ENCODE measurements at places on chromosomes 5 and 9.

GRCh38 chr5:107968998-107969397 lies 298.3 kb upstream of the EFNA5 start:
- DNase-seq: no peak

- DNase-seq: no peak
Observed at GRCh38 chr5:176608937-176609723, 826 bp downstream of the GPRIN1 start.

DNA sequence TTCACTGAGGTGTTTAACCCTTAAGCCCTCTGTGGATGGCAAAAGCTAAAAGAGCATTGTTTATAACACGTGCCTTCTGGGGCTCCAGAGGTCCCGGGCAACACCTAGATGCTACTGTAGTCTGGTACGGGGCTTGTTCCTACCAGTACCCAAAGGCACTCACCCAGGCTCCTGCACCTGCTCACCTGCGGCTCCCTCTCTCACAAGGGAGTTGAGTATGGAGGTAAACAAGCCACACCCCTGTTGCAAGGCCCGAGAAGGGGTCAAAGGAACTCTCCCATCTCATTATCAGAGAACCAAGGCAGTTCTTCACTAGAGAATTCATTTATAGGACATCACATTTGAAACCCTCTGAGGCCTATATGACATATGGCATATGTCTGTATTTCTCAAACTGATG lies 53.4 kb upstream of the IL6ST start:
- DNase-seq: no peak

- DNase-seq: no peak
Observed at GRCh38 chr9:3521966-3522365, 3.8 kb downstream of the RFX3 start.

- DNase-seq: no peak
Observed at GRCh38 chr5:124841829-124842712, 95.6 kb upstream of the ZNF608 start.

GRCh38 chr5:34843497-34843896 lies 4.5 kb downstream of the TTC23L start:
- DNase-seq: no peak

- DNase-seq: no peak
Observed at GRCh38 chr9:105836936-105837660, 142.8 kb downstream of the TMEM38B start.

GRCh38 chr5:134175921-134176510 lies 734 bp downstream of the SKP1 start:
- peak; percentile 27 for DNase-seq

DNA sequence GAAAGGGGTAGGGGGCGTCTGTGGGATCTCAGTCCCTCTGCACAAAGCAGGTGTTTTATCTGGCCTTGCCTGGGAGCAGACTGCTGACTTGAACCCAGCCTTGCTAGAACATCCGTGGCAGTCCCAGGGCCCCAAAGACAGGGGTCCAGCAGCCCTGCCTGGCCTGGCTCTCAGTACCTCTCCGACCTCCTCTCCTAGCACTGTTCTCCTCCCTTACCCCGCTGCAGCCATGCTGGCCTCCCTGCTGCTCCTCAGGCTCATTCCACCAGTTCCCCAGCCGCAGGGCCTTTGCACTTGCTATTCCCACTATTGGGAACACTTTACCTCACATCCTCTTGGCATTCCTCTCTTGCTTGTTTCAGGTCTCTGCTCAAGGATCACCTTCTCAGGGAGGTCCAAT lies 45.2 kb downstream of the DUSP1 start:
- DNase-seq: no peak

- DNase-seq: no peak
Observed at GRCh38 chr5:128192368-128192767, 108.8 kb downstream of the SLC12A2 start.

GRCh38 chr5:136769900-136770684 lies 404.7 kb upstream of the TRPC7 start:
- DNase-seq: peak; percentile 61

- no peak for DNase-seq
Observed at GRCh38 chr5:145227881-145228280, 607.3 kb downstream of the PRELID2 start.

DNA sequence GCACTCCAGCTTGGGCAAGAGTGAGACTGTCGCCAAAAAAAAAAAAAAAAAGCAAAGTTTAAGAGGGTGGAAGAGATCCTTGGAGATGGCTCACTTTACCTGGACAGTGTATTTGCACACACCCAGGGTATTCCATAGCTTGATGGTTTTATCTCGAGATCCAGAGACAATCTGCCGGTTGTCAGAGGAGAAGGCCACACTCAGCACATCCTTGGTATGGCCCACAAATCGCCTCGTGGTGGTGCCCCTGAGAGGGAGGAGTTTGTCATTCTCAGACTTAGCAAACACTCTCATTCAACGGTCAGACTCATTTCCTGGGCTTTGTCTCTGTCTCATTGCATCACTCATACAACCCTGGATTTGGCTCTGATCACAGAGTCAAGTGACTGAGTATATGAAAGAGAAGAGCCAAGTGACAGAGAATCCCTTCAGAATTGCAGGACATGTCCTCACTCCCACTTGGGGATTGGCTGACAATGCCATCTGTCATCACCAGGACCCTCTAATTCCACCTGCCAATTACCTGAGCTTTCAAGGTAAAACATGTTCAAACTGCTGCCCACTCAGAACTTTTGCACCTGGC lies 2.2 kb downstream of the RACK1 start:
- DNase-seq: no peak

- no peak for DNase-seq
Observed at GRCh38 chr5:142938266-142938880, 168.2 kb downstream of the ARHGAP26 start.

DNA sequence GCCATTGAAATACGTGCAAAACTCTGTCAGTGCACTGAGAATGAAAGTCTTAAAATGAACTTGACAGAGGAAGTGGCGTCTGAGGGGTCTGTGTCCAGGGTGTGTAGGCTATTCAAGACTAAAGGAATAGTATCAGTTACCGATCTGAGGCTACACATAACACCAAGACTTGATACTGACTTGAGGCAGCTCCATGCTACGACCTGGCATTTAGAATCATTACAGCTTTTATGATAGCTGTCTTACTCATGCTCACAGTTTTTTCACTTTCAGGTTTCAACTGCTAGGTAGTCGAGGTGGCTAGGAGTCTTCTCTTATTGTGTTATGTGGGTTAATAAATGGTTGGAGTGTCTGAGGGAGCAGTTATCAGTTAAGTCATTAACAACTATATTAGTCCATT lies 92.8 kb upstream of the SLCO6A1 start:
- no peak for DNase-seq

DNA sequence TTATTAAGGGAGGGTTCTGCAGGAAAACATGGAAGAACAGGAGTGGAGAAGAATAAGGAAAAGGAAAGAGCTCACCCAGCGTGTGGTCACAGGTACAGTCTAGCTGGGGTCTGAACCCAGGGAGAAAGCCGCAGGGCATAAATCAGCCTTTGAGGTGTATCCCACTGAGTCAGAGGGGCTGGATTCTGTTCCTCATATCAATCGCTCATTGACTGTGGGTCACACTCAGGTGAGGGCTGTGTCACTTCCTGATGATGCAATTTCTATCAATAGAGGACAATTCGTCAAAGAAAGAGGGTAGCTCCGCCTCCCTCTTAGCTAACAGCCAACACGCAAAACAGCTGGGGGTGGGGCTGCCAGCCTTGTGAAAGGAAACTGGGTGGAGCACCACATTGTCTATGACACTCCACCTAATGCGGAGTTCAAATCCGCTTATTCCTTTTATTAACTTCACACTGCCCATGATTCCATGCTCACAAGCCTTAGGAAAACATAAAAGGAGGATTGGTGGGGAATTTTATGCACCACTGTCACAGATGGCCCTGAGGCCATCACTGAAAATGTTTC lies 176.2 kb downstream of the ICE1 start:
- DNase-seq: no peak

- DNase-seq: no peak
Observed at GRCh38 chr5:56212130-56212879, 20.8 kb downstream of the ANKRD55 start.

GRCh38 chr9:133449760-133450159 lies 10.0 kb upstream of the CACFD1 start:
- no peak for DNase-seq

DNA sequence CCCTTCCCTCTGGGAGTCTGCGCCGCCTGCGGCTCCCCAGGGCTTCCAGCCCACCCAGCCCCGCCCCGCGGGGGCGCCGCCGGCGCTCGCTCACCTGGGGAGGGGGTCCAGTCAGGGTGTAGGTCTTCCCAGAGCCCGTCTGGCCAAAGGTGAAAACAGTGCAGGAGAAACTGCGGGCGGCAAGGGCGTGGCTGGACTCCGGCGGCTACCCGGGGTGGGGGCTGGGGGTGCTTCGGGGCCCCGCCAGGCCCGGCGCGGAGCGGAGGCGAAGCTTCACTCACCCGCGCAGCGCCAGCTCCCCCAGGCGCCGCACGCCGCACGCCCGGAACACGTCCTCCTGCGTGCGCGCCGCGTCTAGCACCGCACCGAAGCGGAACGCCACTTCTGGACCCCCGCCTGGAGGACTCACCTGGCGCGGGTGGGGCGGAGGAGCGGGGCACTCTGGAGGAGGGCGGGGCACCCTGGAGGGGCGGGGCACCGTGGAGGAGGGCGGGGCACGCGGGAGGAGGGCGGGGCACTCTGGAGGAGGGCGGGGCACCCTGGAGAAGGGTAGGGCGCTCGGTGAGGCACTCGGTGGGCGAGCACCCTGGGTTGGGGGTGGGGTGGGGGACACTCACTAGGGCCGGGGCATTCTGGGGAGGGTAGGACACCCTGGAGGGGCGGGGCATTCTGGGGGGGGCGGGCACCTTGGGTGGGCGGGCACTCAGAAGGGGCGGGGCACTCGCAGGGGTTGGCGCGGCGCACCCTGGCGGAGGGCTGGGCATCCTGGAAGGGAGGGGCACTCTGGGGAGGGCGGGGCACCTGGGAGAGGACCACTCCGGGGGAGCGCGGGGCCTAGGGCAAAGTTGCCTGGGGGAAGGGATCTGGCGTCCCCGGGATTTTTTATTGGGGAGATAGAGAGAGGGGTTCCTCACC lies 814 bp downstream of the KIF12 start:
- DNase-seq: no peak

GRCh38 chr5:149576021-149576420 lies 5.3 kb upstream of the ARHGEF37 start:
- no peak for DNase-seq

- no peak for DNase-seq
Observed at GRCh38 chr5:73286896-73287295, 113.9 kb downstream of the TMEM174 start.

- no peak for DNase-seq
Observed at GRCh38 chr5:99775189-99775588, 760.0 kb upstream of the FAM174A start.

- DNase-seq: no peak
Observed at GRCh38 chr5:83471405-83472212, at the start of gene VCAN. TSS of gene VCAN (plus strand) at chr5:83471744. CDS start at chr5:83483519, 11,775 bp downstream.

DNA sequence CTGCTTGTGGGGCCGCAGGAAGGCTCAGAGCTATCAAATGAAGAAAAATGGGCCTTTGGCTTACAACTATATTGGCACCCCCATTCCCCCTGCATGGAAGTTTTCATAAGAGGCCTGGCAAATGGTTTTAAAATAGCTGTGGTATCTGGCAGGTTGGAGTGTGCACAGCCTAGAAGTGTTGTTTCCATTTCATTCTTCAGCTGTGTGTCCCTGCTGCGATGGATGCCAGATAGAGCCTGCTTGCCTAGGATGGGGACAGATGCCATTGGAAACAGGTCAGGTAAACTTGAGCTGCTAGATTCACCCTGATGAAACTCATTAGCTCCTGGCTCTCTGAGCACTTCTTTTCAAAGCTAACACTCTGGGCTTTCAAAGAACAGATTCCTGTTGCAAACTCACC lies 183.3 kb downstream of the IRX1 start:
- DNase-seq: no peak

- no peak for DNase-seq
Observed at GRCh38 chr9:92641092-92641809, 28.7 kb downstream of the IPPK start.

DNA sequence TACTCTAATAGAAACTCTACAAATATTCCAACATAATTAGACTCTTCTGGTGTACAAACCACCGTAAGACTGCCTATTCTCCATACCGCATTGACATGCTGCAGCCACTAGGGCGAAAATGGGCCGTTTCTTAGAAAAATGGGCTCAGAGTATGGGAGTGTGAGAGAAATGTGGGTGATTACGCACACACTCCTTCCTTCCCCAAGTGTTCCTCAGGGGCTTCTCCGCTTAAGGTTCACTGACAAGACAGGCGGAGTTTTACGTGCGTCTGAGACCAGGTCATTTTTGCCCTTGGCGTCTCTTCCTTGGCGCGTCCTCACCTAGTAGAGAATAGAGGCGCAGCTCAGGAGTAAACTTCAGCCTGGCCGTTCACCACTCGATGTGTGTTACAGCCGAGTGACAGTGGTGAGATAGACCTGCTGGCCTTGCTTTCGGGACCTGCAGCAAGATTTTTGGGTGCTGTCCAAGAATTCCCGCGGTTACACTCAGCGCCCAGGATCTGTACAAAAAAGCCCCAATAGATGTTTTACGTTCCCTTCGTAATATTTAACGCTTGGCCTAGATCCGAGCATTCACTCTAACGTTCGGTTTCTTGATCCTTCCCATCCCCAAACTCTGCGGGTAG lies 1.8 kb upstream of the NTRK2 start:
- no peak for DNase-seq

GRCh38 chr5:3701694-3702093 lies 106.1 kb downstream of the IRX1 start:
- no peak for DNase-seq

DNA sequence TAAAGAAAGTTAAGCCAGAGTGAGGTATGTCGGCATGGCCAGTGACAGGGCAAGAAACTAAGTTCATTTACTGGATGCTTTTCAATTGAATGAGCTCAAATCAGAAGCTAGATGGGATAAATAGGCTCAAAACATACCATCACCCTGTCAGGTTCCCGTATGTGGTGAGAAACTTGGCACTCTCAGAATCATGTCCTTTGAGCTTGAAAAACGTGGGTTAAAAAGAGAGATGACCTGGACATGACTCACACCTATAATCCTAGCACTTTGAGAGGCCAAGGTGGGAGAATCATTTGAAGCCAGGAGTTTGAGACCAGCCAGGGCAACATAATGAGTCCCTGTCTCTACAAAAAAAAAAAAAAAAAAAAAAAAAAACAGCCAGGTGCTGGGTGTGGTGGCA lies 121.7 kb upstream of the RGMB start:
- no peak for DNase-seq

GRCh38 chr9:83649080-83649479 lies 26.1 kb downstream of the IDNK start:
- no peak for DNase-seq

GRCh38 chr5:150604894-150605440 lies 35.5 kb upstream of the SYNPO start:
- no peak for DNase-seq

- no peak for DNase-seq
Observed at GRCh38 chr9:116144038-116144437, 9.6 kb upstream of the PAPPA start.

DNA sequence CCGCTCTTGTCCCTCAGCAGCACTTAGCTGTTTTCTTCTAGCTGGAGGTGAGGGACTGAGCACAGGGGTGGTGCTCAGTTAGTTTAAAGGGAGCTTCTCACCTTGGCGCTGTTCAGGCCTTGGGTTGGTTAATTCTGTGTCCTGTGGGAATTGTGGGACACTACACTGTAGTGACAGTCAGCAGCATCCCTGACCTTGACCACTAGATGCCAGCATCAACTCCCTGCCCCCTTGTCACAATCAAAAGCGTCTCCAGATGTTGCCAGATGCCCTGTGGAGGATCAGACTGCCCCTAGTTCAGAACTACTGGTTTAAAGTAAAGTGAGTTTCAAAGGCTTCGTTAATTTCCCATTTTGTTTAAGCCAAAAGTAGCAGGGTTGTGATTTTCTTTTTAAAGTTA lies 65.5 kb upstream of the DMRT3 start:
- no peak for DNase-seq

Measured in right renal cortex interstitium (tissue), 3 donors.